NCI-H1092 (cell line): ENCODE measurements at places on chromosomes 3 and 15.

GRCh38 chr3:187211532-187212195 lies 14.4 kb downstream of the RTP1 start:
- no peak for DNase-seq

DNA sequence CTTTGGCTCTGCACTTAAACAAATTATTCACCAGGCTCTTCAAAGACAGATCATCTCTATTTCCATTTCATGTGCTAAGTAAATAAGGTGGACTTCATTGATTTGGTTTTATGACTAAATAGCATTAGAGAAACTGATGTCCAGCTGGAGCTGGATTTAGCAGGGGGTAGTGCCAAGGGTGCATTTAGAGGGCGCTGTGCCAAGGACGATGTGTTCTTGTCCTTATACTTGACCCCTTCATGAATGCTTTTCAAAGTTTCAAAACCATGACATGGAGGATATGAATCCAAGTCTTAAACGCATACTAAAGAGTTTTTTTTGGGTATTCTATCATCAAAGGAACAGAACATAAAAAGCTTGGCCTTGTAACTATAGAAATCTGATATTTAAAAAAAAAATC lies 233.2 kb downstream of the RYR3 start:
- no peak for DNase-seq

DNA sequence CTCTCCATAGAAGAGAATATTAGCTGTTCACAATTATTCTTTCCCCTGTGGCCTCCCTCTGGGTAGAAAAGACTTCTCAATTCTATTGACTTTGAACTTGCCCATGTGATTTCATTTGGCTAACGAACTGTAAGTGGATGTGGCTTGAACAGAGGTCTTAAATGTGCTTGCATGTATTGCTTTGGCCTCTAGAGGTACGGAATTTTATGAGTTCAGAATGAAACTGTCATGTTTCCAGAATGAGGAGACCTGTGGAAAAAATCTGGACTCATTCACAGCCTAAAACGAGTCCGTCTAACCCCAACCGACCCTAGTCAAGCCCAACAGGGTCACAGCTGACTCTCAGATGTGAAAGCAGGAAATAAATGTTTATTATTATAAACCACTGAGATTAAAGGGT lies 596.7 kb upstream of the UBE2E2 start:
- no peak for DNase-seq

DNA sequence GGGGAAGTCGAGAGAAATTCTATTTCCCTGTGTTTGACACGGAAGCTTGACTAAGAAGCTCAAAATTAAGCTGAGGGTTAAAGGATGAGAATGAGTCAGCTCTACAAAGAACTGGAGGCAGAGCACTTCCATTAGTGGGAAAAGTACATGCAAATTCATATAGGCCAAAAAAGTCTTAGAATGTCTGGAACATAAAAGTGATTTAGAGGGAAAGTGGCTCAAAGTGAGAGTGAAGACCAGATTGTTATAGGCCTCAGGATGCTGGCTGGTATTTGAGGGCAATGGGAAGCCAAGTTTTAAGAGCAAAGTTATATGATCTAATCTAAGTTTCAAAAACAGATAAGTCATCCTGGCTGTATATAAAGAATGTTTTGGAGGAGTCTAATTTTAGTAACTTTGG lies 857.3 kb downstream of the NAALADL2 start:
- no peak for DNase-seq

- no peak for DNase-seq
Measured at GRCh38 chr15:58138106-58138505, at the start of gene AQP9. TSS of gene AQP9 (plus strand) at chr15:58138381. CDS start at chr15:58138566, 185 bp downstream.

DNA sequence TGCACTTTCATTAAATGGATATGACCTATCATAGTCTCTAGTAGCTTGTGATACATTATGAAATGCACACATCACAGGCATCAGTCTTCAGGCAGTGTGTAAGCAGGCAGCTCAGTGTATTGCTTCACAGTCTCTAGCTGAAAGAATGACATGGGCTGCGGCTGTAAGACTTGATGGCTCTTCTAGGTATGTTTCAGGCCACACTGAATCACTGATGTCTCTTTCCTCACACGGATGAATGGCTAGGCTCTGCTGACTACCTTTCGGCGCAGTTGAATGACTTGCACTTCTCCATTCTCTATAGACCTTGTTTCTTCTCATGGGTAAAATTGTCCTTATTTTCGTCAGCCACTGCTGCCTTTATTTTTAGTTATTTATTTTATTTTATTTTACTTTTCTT lies 15.4 kb downstream of the APH1B start:
- no peak for DNase-seq
